ENCODE measurements at places on chromosomes 12 and 14.

GRCh38 chr12:5513406-5513805 lies 81.5 kb downstream of the NTF3 start:
- no peak for DNase-seq

GRCh38 chr12:90199006-90199405 lies 490.4 kb upstream of the ATP2B1 start:
- no peak for DNase-seq

GRCh38 chr14:78530078-78530477 lies 359.9 kb downstream of the NRXN3 start:
- DNase-seq = no peak

GRCh38 chr12:89217472-89217871 lies 134.8 kb downstream of the DUSP6 start:
- DNase-seq = no peak

- no peak for DNase-seq
These were observed 13.5 kb downstream of the PAPOLA start for GRCh38 chr14:96515731-96516130.

- DNase-seq = no peak
These were observed 7.0 kb downstream of the TMEM179 start for GRCh38 chr14:104597576-104597975.

- no peak for DNase-seq
These were observed 40.2 kb downstream of the MYF5 start for GRCh38 chr12:80756875-80757274.

DNA sequence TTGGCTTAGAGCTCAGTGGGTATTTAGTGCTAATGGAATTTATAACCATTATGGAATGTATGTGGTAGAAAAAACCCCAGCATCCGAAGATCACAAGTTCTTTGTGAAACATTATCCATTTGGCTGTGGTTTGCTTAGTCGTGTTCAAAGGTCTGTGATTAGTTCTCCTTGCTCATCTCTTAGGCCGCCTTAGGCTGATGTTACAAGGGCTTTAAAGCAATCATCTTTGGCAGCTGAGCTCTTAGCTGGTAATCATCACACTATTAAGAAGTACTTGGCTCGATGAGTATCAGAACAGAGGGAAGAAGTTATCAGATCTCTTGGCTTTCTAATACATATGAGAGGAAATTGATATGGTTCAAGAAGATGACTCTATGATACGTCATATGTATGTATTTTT lies 124.1 kb upstream of the E2F7 start:
- DNase-seq = no peak

DNA sequence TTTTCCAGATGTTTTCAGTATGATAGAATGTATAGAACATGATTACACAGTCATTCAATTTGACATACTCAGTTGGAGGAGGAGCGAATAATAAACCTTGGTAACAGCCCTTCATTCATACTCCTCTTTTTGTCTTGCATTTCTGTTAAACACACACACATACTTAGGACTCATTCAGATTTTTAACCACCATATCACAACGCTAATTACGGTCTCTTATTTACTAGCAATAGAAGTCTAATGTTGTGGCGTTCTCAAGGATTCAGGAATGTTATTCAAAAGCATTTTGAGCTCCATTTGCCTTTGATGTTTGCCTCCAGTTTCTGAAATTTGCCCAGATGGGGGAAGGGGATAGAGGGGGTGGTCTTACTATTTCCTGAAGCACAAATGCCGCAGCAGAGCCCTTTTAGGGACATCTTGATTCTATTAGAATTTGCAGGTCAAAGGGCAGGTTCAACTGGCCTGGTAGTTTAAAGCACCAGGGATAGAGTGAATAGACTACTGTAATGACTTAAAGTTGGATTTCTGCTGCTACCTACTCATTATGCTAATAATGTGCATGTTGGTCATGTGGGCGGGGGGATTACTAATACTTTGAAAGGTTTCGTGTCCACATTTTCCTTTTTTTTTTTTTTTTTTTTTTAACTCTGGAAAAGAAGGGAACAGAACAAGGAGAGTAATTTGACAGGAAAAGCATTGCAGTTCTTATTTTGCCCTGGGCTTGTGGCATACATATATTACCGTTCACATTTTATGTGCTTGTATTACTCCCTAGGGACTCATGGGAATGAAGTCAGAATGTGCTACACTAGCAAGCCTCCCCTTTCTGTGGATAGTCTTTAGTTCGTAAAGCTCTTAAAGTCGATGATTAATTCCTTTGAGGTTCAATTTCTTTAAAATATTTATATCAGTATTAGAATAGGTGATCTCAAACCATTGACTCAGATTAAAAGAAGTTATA lies 226.8 kb downstream of the FBXL14 start:
- no peak for DNase-seq

- no peak for DNase-seq
These were observed 54.6 kb downstream of the TTC8 start for GRCh38 chr14:88879022-88879421.

GRCh38 chr12:91978143-91978542 lies 167.5 kb downstream of the BTG1 start:
- DNase-seq = no peak

- DNase-seq = no peak
These were observed 179.0 kb downstream of the LRFN5 start for GRCh38 chr14:41785696-41786095.

GRCh38 chr12:92439420-92439805 lies 263.4 kb upstream of the PLEKHG7 start:
- DNase-seq = no peak

DNA sequence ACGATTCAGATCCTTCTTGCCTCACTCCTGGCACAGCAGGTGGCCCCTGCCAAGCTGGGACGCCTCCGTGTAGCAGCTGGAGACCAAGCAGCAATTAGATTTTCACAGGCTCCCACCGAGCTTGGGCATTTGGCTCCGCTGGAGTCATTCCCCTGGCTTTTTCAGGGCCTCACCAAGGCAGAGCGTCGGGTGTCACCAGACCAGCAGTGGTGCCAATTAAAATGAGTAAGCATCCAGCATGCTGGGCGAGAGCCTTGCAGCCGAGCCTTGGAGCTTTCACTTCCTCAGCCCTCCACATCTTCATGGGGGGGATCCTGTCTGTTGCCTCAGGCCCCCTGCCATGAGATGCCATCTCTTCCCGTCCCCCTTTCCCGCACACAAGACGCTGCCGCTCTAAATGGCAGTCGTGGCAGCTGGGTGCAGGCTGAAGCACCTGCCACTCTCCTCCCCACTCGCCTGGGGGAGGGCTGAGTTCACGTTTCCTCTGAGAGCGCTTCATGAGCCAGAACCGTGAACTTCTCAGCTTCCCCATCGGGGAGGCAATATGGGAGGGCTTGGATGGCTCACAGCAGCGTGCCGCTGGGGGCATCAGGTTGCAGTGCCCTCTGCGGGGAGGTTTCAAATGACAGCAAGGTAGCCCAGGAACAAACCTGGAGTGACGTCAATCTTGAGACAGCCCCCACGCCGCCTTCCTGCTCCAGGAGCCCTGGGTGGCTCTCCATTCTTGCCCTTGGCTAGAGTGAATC lies 11.7 kb downstream of the TPCN1 start:
- peak; percentile 75 for DNase-seq

DNA sequence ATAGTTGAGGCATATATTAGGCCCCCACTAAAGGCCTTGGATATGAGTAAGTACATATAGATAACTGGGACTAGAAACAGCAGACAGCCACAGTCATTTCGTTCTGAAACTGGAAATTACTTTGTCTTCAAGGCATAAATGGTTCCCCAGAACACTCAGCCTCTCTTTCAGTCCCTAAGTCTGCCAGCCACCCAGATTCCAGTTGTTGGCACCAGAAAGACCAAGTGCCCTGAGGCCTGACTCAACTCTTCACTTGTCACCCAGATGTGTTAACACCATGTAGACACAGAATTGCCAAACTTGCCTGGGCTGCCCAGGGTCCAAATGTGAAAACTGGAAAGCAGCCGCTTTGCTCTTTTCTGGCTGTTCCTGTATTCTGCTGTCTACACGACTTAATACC lies 3.0 kb upstream of the LGALS3 start:
- no peak for DNase-seq

DNA sequence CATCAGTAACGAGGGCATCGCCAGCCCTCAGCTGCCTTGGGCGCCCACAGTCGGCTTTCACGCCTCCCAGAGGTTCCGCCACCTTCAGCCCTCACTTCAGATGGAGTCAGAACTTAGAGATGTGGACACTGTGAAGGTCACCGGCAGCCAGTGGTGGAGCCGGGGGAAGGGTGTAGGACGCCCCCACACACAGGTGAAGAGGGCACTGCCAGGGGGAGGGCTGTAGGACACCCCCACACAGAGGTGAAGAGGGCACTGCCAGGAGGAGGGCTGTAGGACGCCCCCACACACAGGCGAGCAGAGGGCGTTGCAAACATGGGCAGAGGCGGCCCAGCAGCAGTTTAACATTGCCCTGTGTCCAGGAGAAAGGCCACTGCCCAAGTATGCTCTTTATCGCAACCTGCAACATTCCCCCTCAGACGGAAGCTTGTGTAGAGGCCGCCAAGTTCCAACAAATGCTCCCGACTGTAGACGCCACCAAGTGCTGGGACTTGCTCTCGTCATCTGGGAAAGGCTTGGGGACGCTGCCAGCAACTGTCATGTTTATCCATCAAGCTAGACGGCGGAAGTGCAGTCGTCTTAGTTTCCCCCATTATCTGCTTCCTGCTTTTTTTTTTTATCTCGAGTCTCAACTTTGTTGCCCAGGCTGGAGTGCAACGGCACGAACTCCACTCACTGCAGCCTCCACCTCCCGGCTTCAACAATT lies 4.9 kb upstream of the ANKLE2 start:
- no peak for DNase-seq

- DNase-seq = no peak
These were observed 137.3 kb downstream of the SUDS3 start for GRCh38 chr12:118513611-118514010.

- DNase-seq = no peak
These were observed 90.0 kb downstream of the RIN3 start for GRCh38 chr14:92603309-92604242.

DNA sequence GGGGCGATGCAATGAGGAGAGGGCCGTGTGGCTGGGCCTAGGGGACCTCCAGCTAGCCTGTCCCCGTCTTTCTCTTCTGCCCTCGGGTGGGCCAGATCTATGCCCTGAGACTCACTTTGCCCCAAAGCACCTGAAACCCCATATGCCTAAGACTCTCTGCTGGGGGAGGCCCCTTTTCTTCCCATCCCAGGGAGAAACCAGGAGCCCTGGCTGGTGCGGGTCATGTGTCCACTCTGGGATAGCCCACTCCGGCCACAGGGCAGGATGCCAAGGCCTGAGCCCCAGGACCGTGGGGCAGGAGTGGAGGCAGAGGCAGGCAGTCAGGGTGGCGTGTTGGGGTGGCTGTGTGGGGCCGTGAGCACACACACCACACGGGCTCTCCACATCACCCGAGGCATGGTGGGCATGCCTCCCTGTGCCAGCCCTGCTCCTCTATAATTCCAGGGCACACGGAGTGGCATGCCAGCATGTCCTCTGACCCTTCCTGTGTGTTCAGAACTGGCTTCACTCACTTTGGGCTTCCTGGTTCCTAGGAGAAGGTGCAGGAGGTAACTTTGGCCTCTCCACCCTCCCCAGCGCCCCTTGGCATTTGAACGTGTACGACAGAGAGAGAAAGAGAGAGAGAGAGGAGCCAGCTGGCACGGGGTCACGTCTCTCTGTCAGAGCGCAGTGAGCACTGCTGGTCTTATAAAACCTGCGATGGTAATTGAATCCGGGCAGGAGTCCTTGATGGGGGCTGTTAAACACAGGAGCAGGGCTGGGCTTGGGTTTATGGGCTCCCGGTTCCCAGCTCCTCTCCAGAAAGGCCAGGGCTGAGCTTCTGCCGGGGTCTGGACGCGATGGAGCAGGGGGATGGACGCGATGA lies 144.2 kb downstream of the KIF26A start:
- no peak for DNase-seq

GRCh38 chr14:103144085-103144484 lies 20.8 kb downstream of the TNFAIP2 start:
- no peak for DNase-seq

DNA sequence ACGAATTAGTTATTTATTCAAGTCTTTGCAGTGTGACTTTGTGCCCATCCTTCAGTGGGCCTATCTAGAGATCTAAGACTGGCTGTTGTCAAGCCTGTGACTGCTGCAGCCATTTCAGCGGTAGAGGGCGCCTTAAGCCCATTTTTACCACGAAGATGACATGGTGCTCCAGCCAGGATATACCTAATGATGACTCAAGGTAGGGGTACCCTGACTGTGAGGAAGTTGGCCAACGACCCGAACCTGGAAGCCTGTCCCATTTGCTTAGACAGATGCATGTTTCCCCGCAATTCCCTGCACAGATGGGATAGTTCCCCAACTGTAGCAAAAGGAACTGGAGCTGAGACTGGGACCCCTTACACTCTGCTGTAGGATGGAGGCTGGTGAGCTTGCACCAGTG lies 41.3 kb downstream of the RAB3IP start:
- no peak for DNase-seq

GRCh38 chr14:102591372-102591943 lies 991 bp upstream of the RCOR1 start:
- peak; percentile 55 for DNase-seq

- no peak for DNase-seq
These were observed 113.6 kb downstream of the ALX1 start for GRCh38 chr12:85393606-85394005.

All from activated CD8-positive, alpha-beta memory T cell treated with anti-CD3 and anti-CD28 coated beads, Interleukin-2, amount 10 ng/mL, durations not matched to agents 7 days and 5 days (primary cell).